ENCODE measurements at places on chromosomes 3 and 15.
A peak's percentile ranks its signal among the peaks of the same experiment; 100 is the strongest.

GRCh38 chr15:101712078-101712477 is 12.2 kb downstream of the TARS3 start:
- DNase-seq: no peak

DNA sequence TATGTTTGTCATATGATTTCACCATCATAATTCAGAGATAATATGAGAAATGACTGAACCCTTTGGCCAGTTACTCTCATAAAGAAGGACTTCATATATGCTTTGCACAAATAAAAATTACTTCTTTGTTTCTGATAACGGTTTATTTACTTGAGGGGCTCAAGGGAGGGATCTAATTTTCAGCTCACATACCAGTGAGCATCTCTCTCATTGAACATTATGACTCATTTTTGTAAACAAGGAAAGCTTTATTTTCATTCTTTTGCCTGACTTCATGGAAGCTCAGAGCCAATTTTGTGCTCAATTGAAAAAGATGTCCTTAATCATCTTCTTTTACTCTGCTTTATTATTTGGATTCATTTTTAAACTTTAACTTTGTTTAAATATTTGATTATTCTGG is 5.8 kb downstream of the NLGN1 start:
- DNase-seq: no peak

DNA sequence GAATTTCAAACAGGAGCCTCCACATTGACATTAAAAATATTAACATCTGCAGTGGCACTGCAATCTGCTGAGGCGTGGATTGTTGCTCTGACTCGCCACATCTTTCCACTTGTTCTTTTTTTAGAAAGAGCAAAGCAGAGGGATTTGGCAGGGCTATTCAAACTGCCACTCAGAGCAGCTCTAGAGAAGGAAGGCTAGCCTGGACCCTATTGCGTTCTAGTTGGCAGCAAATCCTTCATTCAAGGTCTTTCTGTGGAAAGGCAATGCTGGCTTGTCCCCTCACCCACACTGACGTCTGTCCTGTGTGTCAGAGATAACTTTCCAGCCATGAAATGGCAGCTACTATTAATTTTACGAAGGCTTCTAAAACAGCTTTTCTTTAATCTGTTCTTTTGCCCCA is 483.2 kb upstream of the SGO1 start:
- DNase-seq: no peak

- DNase-seq: no peak
Observed at GRCh38 chr15:85027421-85027820, 45.8 kb downstream of the PDE8A start.

- no peak for DNase-seq
Observed at GRCh38 chr15:82856397-82857170, 47.2 kb downstream of the WHAMM start.

DNA sequence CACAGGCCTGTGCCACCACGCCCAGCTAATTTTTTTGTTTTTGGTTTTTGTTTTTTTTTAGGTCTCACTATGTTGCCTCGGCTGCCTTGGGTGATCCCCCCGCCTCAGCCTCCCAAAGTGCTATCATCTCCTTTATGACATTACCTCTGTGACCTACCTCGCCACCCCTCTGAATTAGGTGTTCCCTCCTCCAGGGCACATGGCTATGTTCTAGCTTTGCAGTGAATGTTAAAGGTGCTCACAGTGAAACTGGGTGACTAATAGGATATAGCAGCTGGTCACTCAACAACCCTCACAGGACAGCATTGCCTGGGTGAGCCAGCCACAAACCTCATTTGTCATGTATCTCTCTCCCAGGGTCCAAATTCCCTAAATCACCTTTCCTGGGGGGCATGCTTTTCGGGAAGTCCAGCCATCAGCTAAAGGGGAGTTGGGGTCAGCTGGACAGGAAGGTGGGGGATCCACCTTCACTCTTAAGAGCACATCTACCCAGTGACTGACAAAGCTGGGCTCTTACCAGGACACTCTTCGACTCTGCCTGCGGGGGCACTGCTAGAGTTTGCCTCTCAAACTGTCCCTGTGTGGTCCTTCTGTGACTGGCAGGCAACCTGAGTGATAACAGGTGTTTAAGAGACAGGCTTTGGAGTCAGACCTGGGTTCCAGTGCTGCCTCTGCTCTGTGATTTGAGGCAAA is 1.6 kb upstream of the TTLL3 start:
- no peak for DNase-seq

DNA sequence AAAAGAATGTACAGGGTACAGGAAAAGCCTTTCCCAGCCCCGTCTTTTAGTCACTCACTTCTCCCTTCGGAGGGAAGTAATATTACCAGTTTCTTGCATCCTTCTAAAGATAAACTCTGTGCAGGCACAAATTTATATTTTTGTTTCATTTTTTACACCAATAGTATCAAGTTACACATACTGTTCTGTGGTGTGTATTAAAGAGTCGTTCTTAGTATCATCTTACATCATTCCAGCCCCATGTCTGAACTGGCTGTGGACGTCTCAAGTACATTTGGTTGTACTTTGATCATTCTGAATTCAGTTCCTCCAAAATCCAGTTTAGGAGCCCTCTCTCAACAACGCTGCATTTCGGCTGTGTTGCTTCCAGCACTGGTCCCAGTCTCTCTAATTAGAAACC is 68.7 kb downstream of the LMLN start:
- peak; percentile 48 for DNase-seq

- DNase-seq: no peak
Observed at GRCh38 chr15:84878504-84878903, 6.0 kb upstream of the SLC28A1 start.

- DNase-seq: no peak
Observed at GRCh38 chr3:151923901-151924300, 50.5 kb downstream of the SUCNR1 start.

GRCh38 chr15:27820722-27821121 is 278.4 kb downstream of the OCA2 start:
- no peak for DNase-seq

DNA sequence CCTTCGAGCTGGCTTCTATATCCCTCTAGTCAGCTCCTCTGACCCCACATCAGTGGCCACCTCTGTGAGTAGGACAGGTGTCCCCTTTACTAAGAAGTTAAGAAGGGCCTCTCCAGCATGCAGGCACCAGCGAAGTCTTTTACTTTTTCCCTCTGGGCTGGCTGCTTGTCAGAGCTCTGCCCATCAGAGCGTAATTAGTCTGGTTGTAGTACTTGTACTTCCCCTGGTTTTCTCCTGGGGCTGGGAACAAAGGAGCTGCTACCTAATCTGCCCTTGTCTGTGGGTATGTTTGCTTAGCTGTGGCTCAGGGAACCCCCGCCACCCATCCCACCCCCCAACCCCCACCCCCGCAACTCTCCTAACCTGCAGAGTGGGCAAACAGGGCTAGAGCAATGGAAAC is 27.4 kb upstream of the ALPK3 start:
- DNase-seq: no peak

DNA sequence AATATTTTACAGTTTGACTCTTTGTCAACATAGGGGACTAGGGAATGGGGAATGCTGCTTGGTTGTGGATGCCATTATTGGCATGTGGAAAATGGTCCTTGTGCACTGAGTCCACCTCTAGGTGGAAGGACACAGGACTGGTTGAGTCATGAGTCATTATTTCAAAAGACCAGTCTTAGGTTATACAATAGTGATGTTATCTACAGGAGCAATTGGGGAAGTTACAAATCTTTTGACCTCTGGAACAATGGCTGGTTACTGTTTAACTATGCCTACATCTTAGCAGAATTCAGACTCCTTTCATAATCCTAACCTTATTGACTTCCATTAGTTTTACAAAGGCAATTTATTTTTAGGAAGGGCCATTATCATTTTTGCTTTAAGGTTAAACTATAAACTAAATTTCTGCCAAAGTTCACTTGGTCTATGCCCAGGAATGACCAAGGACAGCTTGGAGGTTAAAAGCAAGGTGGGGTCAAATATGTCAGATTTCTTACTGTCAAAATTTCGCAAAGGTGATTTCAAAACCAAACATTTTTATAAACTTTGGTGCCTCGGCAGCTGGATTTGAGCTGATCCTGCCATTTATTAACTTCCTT is 11.8 kb upstream of the CCR8 start:
- DNase-seq: no peak

GRCh38 chr3:151818361-151818760 is 4.4 kb downstream of the AADAC start:
- no peak for DNase-seq

GRCh38 chr3:170572665-170573253 is 13.1 kb downstream of the SLC7A14 start:
- DNase-seq: peak; percentile 67

DNA sequence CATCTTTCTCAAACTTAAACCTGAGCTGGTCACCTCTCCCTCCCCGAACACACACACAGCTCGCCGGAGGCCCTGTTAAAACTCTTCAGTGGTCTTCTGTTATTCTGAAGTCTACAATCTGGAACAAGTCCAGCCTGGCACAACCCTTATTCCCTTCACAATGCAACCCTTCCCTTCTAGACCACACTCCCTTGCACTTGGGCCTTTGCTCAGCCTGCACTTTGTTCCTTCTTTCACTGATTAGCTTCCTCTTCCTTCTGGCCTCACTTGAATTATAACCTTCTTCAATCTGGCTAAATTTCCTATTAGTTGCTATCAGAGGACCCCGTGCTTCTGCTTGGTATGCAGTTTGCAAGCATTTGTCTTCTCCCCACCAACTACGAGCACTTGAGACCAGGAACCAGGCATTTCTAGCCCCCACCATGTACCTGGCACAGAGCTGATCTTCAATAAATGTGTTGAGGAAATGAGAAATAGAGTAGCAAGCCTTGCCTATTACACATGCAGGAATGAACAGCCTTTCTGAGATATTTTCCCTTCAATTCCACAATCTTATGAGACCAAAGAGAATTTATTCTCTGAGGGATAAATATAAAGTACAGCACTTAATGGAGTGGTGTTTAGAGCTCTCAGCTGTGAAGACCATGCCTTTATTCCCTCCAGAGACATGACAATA is 663.1 kb upstream of the ADAMTS9 start:
- no peak for DNase-seq

GRCh38 chr3:120420360-120420759 is 30.4 kb downstream of the FSTL1 start:
- DNase-seq: no peak

DNA sequence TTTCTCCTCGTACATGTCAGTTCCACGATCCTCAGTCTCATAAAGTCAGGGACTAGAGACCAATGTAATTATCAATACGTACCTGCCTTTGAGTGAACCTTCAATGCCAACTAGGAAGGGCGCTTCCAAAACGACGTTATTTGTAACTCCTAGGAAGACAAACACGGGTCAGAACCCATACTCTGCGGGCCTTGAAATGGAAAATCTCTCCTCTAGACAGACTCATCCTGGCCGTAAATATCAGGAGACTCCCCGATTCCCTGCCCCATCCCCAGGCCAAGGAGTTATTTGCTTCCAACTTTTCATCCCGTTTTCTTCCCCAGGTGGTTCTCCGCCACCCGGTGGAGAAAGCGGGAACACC is 578 bp downstream of the OIP5 start:
- DNase-seq: no peak

DNA sequence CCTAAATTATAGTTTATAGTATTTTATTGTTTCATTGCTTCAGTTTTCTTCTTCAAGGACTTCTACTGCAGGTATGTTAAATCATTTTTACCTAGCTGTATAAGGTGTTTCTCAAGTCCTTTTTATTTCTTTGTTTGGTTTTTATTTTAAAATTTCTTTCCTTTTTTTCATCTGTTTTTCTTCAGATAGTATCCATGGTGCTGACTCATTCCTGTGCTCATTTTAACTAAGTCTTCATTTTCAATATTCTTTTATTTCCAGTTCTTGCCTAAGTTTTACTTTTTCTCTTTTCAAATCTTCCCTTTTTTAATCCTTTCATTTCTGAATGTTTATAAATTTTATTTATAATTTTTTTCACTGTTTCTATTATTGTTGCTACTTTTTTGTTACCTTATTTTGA is 42.3 kb upstream of the STIMATE start:
- no peak for DNase-seq

GRCh38 chr15:53397041-53397616 is 362.3 kb downstream of the WDR72 start:
- no peak for DNase-seq

DNA sequence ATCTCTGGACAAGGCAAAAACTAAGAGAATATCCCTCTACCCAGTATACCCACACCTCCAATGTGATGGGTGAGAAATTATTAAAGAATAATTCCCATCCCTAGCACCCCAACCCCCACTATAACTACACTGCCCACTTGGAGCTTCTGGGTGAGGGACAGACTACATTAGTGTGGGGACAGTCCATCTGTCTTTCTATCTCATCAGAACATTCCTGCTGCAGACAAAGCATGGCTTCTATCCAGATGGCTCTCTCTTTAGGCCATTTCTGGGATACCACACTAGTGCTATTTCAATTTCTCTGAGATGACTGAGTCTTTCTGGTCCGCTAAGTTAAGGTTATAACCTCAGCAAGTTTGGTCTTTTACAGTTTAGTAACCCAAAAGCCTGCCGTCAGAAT is 6.6 kb downstream of the CSNK1G1 start:
- DNase-seq: no peak

DNA sequence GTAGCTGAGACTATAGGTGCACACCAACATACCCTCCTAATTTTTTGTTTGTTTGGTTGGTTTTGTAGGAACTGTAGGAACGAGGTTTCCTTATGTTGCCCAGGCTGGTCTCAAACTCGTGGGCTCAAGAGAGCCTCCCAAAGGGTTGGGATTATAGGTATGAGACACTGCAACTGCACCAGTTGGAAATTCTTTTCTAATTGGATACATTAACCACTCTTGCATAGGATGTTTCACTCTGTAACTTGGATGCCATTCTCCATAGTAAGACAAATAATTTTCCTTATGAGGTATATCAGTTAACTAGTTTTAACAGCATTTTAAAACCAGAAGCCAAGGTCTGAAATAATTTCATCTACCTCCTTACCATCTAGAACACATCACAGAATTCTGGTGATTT is 6.7 kb upstream of the ALCAM start:
- DNase-seq: no peak

- DNase-seq: peak; percentile 84
Observed at GRCh38 chr3:45995236-45996192, at the start of gene FYCO1. TSS of gene FYCO1 (minus strand) at chr3:45995824. CDS start at chr3:45984910, 10,914 bp downstream.

DNA sequence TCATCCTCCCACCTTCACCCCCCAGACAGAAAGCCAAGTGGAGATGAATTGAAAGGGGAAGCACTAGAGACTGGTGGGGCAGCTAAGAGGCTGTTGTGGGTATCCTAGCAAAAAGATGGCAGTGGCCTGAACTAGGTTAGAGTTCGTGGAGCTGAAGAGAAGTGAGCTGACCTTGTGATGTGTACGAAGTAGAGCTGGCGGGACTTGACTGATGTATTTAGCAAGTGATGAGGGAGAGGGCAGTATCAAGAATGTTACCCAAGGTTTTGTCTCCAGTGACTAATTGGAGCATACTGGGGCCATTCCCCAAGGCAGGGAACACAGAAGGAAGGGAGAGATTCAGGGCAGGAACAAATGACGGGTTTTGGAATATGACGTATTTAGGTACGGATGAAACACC is 50.0 kb upstream of the CP start:
- DNase-seq: no peak

DNA sequence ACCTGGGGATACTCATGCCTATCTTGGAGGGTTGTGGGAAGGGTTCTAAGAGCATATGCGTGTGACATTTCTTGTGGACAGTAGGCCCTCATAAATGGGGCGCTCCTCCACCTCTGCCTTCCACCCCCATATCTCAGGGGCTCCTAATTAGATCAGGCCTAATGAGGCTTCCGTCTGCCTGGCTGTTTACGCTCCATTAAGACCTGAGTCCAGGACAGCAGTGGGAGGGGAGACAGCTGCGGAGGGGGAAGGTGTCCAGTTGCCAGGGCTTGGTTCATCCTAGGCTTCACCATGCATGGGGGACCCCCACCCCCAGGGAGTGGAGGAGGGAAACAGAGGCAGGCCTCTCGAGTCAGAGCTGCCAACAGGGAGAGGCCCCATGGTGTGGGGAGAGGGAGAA is 9.3 kb upstream of the LINGO1 start:
- no peak for DNase-seq

GRCh38 chr3:185995352-185995751 is 57.5 kb upstream of the TRA2B start:
- DNase-seq: no peak
